Esophagus squamous epithelium (tissue), 5 donors: ENCODE measurements at places on chromosomes 12 and 14.

DNA sequence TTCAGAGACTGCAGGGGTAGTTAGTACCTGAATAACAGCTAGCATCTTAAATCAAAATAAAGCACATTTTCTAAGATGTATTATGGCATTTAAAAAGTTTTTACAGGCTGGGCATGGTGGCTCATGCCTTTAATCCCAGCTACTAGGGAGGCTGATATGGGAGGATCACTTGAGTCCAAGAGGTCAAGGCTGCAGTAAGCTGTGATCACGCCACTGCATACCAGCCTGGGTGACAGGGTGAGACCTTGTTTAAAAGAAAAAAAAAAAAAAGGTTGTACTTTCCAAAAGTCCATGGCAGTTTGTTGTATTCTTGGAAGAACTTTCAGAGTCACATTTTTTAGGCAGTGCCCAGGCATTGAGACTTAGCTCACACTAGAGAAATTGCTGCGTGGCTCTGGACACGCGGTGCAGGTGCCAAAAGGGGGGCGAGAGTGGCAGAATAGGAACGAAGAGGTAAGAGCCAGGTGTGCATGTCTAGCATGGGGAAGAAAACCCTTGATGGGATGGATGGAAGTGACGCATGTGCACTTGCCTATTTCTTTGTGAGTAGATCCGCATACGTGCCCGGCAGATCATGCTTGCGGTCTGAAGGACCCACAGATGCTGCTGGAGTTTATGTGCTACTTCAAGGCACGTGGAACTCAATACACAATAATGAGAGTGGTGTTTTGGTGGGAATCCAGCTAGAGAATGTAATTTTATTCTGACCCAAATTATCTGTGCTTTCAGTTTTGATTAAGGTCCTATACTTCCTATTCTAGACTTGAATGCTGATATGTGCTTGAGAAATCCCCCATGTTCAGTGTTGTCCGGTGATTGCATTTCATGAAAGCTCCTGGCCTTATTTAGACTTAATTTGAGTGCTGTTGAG, 11.9 kb downstream of the ANKRD13A start:
- DNase-seq = no peak

- no peak for DNase-seq
These were observed 1.6 kb downstream of the INSM2 start for GRCh38 chr14:35535483-35536112.

DNA sequence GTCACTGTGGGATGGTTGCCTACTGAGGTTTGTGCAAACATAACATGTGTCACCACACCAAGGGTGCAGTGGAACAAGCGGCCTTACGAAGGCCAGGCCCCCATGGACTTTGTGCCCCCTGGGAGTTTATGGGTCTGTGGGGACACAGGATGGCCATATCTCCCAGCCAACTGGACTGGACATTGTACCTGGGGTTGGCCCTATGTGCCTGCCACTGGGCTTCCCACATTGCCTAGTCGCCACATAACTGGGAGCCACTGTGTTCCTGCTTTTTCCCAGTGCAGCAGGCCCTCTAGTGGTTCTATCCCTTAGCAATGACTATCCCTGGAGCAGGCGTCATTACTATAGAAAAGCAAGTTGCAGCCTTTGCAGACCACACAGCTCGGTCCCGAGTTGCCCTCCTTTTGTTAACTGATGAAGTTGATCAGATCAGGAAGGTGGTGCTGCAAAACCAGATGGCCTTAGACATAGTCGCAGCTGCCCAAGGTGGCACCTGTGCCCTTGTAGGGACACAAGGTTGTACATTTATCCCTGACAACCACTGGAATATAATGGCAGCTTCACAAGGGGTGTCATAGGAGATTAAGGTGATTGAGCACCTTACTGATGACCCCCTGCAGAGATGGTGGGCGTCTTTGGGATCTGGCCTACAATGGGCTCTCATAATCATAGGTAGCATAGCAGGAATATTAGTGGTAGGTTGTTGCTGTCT, 15.2 kb upstream of the RNASE12 start:
- DNase-seq = no peak

DNA sequence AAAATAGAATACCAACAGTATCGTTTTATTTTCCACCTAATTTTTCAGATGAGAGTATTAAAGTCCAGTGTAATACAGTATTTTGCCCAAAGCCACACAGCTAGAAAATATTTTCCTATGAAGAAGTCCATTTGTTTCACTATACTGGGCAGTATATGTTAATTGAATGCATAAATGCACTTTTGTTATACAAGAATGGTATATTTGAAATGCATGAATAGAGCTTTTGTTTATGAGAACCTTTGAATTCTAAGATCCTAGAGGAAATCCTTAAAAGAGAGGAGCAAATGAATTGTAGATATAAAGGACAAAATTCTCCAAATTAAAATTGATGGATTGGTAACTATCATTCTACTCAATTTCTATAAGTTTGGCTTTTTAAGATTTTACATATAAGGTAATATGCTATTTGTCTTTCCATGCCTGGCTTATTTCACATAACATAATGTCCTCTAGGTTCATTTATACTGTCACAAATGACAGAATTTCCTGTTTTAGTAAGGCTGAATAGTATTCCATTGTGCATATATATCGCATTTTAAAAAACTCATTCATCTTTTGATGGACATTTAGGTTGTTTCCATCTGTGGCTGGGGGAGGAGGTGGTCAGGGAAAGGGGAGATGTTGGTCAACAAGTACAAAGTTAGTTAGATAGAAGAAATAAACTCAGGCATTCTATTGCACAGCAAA, 136.6 kb upstream of the DCN start:
- no peak for DNase-seq

DNA sequence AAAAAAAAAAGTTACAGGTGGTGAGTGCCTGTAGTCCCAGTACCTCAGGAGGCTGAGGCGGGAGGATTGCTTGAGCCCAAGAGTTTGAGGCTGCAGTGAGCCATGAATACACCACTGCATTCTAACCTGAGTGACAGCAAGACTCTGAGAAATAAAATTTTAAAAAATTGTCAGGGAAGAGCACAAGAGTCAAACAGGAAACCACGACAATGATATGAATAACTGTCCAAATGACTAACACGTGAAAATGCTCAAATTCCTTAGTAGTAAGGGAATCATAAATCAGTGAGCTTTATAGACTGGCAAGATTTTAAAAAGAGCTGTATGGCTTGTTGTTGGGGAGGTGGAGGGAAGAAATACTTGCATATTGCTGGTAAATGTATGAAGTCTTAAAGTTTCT, 12.9 kb upstream of the ASPG start:
- DNase-seq = no peak

DNA sequence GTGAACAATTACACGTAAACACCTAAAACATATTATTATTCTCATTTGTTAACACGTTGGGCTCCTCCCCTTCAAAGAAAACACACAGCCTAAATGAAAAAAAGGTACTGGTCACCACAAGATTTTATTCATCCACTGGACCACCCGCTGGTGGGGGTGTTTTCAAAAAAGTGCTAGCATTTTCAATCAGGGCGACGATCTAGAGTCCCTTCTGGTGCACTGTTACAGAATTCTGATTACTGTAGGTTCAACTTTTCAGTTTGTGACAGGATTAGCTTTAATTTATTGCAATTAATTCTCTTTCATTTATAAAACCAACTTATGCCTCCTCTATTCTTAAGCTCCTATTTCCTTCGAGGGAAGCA, 443 bp downstream of the MAGOHB start:
- no peak for DNase-seq

DNA sequence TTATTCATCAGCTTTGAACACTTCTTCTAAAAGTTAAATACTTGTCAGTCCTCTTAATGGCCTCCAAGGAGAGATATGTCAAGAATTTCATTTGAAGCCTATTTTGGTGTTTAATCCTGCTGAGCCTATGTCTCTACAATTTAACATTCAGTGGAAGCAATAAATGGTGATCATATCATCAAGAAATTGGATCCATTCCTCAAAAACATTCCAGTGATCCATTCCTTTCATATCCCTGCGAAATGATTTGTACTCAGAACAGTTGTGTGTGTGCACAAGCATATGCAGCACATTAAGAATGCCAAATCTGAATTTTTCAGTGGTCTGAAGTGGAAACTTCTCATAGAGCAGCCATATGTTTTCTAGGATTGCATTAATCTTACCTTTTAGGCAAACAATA, 373.7 kb upstream of the SYT1 start:
- DNase-seq = no peak

- no peak for DNase-seq
These were observed 64.1 kb downstream of the ANO4 start for GRCh38 chr12:100858656-100859055.

- DNase-seq = no peak
These were observed 90.2 kb downstream of the CHGA start for GRCh38 chr14:93012951-93013719.

- DNase-seq = no peak
These were observed 12.5 kb upstream of the IRF2BPL start for GRCh38 chr14:77040741-77041653.
